ENCODE measurements at places on chromosomes 3 and 15.

GRCh38 chr15:59424616-59425015 lies 13.4 kb upstream of the FAM81A start:
- DNase-seq: no peak

DNA sequence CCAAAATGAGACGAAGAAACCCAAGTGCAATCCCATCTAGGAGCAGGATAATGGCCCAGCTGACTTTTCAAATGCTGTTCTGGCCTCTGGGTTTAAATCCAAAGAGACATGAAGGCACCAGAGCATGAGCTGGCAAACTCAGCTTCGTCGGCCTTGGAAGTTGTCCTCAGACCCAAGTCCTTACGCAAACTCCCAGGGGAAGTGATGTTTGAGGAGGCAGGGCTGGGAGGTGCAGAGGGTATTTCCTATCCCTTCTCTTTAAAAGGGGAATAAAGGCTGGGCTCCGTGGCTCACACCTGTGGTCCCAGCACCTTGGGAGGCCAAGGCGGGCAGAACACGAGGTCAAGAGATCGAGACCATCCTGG lies 68.9 kb upstream of the HERC1 start:
- DNase-seq: no peak

- no peak for DNase-seq
These were observed 35.1 kb downstream of the CCDC54 start for GRCh38 chr3:107412376-107412775.

DNA sequence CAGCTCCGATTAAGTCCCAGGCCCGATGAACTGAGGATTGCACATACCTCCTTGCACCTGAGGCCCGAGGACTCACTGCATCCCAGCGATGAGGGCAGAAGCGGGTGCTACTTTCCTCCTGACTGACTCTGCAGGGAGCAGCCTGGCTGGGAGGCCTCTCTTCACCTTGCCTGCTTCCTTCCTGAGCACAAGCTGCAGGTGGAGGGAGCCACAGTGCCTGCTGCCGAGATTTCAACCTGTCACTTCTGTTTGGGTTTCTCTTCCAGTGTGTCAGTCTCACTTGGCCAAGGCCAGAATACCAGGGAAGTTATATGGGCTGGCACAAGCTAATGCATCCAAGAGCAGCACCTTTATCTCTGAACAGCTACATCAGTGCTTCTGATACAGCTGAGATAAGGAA lies 185.4 kb downstream of the NTRK3 start:
- DNase-seq: no peak

- no peak for DNase-seq
These were observed 169.9 kb downstream of the XXYLT1 start for GRCh38 chr3:195101001-195101583.

- DNase-seq: no peak
These were observed 18.8 kb downstream of the LEO1 start for GRCh38 chr15:51952805-51953204.

- no peak for DNase-seq
These were observed at the start of gene TM4SF4 for GRCh38 chr3:149474250-149474817. TSS of gene TM4SF4 (plus strand) at chr3:149474697. CDS start at chr3:149474878, 181 bp downstream.

DNA sequence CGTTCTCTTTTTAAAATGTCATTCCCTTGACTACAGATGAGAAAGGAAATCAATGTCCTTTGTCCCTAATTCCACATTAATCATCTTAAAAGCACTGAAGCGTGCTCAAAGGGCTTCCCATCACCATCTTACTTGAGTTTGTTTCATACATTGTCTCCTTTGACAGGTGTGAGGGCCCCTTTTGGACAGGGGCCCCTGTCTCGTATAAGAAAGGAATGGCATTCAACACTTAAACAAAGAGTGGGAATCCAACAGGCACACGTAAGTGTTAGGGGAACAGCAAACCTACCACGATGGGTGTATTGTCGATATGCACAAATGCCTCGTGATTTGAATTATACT lies 5.0 kb downstream of the SSUH2 start:
- DNase-seq: no peak

DNA sequence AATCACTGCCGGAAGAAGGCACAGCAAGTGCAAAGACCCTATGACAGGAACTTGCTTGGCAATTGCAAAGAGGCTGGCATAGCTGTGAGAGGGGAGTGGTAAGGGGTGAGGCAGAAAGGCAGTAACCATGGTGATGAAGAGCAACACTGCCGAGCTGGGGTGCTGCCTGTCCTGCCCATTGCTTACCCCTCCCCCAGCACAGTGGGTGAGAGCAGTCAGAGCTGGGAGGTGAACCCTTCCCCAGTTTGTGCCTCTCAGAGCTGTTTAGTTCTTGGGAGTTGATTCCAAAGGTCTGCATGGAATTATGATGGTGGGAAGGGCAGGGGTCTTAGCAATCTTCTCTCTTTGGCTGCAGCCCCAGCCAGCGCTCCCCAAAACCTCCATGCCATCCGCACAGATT lies 8.8 kb downstream of the TYRO3 start:
- DNase-seq: no peak

GRCh38 chr3:125200731-125201139 lies 11.8 kb downstream of the SLC12A8 start:
- no peak for DNase-seq

- no peak for DNase-seq
These were observed 531.4 kb downstream of the ZIC1 start for GRCh38 chr3:147940405-147941193.

GRCh38 chr15:70145261-70145660 lies 47.5 kb upstream of the TLE3 start:
- DNase-seq: no peak

- no peak for DNase-seq
These were observed 4.1 kb downstream of the KLHDC8B start for GRCh38 chr3:49175530-49175929.

DNA sequence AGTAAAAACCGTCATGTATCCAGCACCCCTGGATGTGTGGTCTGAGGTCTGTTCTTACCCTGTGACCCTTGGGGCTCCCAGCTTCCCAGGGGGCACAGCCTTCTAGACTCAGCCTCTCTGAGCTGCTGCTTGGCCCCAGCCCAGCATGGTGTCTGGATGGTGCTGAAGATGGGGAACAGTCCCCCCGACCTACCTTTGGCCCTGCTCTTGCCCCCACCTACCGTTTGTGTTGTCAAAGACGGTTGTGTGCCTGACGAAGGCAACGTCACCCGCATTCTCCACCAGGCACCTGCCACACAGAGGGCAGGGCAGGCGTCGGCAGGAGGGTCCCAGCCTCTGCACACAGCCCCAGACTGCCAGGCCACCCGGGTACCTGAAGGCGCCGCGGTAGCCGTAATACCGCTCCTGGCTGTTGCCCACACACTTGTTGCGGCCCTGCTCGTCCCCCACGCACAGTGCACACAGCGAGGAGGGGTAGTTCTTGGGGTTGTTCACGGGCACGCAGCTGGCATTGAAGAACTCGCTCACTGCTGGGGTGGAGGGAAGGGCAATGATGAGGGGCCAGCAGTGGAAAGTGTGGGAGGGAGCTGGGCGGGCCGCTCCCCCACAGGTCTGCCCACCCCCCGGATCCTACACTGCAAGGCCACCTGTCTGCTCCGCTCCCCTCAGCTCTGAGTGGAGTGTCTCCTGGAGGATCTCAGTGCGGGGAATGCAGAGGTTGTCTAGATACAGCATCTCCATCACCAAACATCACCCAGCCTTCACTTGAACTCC lies 21.0 kb downstream of the MELTF start:
- no peak for DNase-seq

GRCh38 chr3:191566469-191566868 lies 105.5 kb downstream of the PYDC2 start:
- DNase-seq: no peak

- no peak for DNase-seq
These were observed 270.6 kb upstream of the RGMA start for GRCh38 chr15:93359425-93360131.

- no peak for DNase-seq
These were observed 130.3 kb downstream of the MDFIC2 start for GRCh38 chr3:70182166-70182565.

DNA sequence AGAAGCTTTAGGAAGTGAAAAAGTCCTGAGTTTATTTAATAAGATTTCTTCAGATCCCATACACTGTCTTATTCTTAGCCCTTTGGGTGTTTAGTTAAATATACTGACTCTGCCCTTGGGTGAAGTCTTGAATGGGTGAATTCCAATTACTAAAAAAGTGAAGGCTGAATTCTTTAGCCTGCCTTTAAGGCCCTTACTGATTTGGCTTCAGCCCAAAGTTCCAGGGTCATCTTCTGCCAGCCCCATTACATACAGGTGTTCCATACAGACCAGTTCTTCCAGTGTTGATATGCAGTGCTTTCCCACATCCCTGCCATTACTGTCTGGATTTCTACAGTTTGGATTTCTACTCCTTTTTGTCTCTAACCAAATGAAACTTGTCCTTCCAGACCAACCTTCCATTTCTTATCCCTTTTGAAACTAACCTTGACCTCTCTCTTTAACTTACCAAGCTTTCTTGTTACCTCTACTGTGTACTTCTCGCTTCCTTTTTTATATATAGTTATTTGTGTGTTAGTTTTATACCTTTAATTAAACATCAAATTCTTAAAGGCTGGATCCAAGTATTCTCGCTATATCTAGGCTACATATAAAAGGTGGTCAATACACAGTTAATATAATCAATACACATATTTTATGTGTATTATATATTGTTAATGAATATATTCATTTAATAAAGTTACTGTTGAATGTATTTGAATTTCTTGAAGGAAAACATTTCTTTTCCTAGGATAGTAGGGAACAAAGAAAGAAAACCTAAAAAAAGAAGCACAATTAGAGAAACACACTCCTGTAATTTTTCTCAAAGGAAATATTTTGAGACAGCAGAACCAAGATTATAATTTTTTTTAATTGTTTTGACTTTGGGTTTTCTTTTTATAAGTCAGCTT lies 15.0 kb downstream of the MBNL1 start:
- DNase-seq: no peak

DNA sequence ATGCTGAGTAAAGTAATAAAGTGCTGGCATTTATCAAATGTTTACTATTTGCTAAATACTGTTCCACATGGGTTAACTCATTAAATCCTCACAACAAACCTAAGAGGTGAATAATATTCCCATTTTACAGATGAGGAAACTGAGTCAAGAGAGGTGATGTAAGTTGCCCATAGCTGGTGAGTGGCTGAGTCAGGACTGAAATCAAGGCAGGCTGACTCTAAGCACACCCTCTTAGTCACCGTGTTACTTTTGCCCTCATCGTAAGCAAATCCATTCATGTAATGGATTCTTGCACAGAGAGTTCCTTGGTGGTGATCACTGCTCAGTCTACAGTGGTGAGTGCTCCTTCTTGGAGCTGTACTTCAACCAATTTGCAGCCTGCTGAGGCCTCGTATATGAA lies 28.9 kb upstream of the PTX3 start:
- no peak for DNase-seq

DNA sequence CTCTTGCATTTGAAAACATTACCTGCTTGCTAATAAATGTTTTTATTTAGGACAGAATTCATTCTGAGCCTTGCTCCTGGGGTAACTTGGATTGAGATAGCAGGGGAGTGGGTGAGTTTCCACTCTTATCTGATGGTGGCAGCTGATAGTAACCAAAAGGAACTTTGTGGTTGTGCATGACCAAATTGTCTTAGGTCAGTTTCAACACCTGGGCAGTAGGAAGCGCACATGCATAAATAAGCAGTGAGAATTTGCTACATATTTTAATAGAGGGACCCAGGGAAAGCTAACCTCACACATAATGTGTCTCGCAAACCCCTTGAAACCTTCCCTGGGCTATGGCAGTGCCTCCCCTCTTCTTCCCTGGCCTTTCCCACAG lies 65.4 kb upstream of the XCR1 start:
- DNase-seq: no peak

GRCh38 chr3:119298565-119298941 lies 4.4 kb downstream of the ARHGAP31 start:
- no peak for DNase-seq

- peak; percentile 67 for DNase-seq
These were observed 45.6 kb upstream of the CSPG4 start for GRCh38 chr15:75758071-75758872.

- no peak for DNase-seq
These were observed 436.4 kb downstream of the SHQ1 start for GRCh38 chr3:72411843-72412242.

- no peak for DNase-seq
These were observed 34.8 kb downstream of the CCNL1 start for GRCh38 chr3:157125101-157125500.

GRCh38 chr15:60275624-60276023 lies 122.2 kb downstream of the ANXA2 start:
- DNase-seq: no peak

Data from activated T-helper 2 cell treated with anti-CD3 and anti-CD28 coated beads, Interferon-gamma antibody, Interleukin-2, Interleukin-4, amounts not matched to agents 10 μg/mL and 5 μg/mL and 100 μg/mL, durations not matched to agents 14 hours and 24 hours and 36 hours (primary cell).